ENCODE measurements at places on chromosomes 7 and 10.

DNA sequence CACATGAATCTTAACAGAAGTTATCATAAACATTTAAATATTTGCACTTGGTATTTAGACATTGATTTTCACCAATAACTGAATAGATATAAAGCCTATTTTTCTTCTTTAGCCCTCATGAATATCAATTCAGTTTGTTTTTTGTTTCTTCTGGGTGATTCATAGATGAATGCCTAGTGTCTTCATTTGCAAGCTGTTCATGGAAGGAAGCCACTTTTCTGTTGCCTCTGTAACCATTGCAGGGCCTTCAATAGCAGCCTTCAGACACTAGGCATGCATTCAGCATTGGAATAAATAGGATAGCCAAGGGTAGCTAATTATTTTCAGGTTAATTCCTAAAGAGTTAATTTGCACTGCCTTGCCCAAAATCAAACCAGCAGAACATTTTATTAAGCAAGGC lies 375.3 kb downstream of the DPP6 start:
- DNase-seq = no peak
- H3K36me3 ChIP-seq = no peaks in the 10 kb centered on the region
- no peak overlapping the region for H3K4me3 ChIP-seq
- H3K27ac ChIP-seq = no peak overlapping the region

DNA sequence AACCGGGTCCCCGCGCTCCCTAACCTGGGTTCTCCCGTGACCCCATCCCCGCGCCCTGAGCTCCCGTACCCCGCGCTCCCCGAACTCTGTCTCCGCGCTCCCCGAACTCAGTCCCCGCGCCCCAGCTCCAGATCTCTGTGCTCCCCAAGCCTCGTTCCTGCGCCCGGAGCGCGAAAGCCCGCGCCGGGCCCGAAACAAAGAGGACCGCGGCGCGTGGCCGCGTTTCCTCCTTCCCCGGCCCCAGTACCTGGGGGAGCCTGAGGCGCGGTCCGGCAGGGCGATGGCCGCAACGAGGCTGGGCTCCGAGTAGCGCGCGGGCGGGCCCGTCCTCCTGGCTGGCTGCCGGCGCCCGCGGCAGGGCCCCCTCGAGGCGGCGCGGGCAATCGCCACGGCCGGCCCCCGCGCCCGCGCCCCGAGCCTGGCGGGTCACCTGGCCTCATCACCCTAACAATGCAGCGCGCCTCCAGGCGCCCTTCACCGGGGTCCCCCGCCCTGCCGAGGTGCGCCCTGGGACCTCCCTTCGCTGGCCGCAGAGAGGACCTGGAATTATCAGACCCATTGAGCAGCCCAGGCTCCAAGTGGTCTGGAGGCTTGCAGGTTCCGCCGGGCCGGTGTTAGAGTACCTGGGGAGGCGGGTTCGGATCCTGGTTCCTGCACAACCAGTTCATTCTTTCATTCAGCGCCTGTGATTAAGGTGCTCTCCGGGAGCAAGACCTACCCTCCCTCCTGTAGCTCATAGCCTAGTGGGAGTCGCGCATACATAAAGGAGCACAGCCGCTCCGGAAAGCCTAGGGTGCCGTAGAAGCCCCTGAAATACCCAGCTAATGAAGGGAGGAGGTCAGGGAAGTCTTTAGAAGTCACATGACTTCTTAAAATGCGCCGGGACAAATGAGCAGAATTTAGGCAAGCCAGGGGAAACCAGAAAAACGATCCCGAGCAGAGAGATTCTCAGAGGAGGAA lies at the start of gene TNS3:
TSS of gene TNS3 (minus strand) at position 308 of the 960 bp plus-strand sequence. CDS start 142,475 bp downstream, outside the sequence.
- no peaks in the 10 kb centered on the region for H3K36me3 ChIP-seq
- peak; percentile 73 for DNase-seq
- H3K27ac ChIP-seq = peak within 1 kb of the TSS; percentile 88
- peaks cover 58% of the 10 kb centered on the region for H3K4me1 ChIP-seq
- H3K27me3 ChIP-seq = no peaks in the 10 kb centered on the region

DNA sequence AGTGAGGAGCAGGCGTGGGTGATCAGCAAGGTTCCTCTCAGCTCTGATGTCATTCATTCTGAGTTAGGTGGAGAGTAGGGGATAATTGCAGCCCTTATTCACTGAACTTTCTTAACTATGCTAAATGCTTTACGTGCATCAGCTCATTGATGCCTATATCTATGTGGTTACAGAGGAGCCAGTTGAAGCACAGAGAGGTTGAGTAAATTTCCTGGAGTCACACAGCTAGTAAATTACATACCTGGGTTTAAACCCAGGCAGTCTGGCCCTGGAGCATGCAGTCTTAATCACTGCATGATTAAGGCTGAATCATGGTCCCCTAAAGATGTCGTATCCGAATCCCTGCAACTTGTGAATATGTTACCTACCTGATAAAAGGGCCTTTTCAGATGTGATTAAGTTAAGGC lies 99.6 kb downstream of the GRK5 start:
- H3K36me3 ChIP-seq = no peaks in the 10 kb centered on the region
- no peaks in the 10 kb centered on the region for H3K27me3 ChIP-seq
- no peak overlapping the region for H3K4me3 ChIP-seq
- peak overlapping the region; percentile 85 for H3K27ac ChIP-seq
- H3K4me1 ChIP-seq = peaks cover 80% of the 10 kb centered on the region
- no peak for DNase-seq

GRCh38 chr10:132947843-132948242 lies 5.5 kb upstream of the CFAP46 start:
- H3K4me1 ChIP-seq = no peaks in the 10 kb centered on the region
- H3K36me3 ChIP-seq = no peaks in the 10 kb centered on the region
- H3K27ac ChIP-seq = no peak overlapping the region
- H3K27me3 ChIP-seq = no peaks in the 10 kb centered on the region

GRCh38 chr10:58791137-58791536 lies 278.5 kb downstream of the BICC1 start:
- H3K36me3 ChIP-seq = no peaks in the 10 kb centered on the region
- peak overlapping the region; percentile 48 for H3K27ac ChIP-seq
- DNase-seq = no peak
- no peaks in the 10 kb centered on the region for H3K4me1 ChIP-seq
- no peaks in the 10 kb centered on the region for H3K27me3 ChIP-seq
- H3K4me3 ChIP-seq = no peak overlapping the region

- no peaks in the 10 kb centered on the region for H3K36me3 ChIP-seq
- H3K4me3 ChIP-seq = no peak overlapping the region
- no peaks in the 10 kb centered on the region for H3K27me3 ChIP-seq
- no peak for DNase-seq
- H3K4me1 ChIP-seq = no peaks in the 10 kb centered on the region
Observed at GRCh38 chr7:26618449-26618848, 245.9 kb downstream of the SKAP2 start.

- no peaks in the 10 kb centered on the region for H3K27me3 ChIP-seq
- H3K36me3 ChIP-seq = no peaks in the 10 kb centered on the region
- DNase-seq = no peak
- no peaks in the 10 kb centered on the region for H3K4me1 ChIP-seq
- no peak overlapping the region for H3K4me3 ChIP-seq
Observed at GRCh38 chr10:8138471-8138870, 84.0 kb downstream of the GATA3 start.

DNA sequence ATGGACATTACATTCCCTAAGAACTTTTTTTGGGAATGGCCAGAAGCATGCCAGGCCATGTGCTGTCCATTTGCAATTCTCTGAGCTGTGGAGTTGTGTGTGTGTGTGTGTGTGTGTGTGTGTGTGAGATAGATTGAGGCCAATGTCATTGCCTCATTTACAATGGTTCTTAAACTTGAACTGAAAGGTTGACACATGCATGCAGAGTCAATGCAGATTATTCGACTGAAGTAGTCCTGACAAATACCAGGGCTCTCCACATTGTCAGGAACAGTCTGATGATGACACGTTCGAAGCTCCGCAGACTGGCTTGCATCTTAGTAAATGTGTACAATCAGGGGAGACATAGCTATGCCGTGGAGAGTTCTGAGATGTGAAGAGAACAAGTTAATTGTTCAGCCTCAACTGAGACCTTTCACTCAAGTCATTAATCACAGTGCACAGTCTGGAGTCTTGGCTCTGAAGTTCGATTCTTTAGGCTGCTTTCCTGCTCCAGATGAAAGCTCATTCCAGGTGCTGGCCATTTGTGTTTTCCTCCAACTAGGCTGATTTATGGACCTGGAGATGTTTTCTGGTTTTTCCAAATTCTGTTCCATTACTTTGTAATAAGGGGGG lies 921.9 kb downstream of the LRMDA start:
- H3K27me3 ChIP-seq = no peaks in the 10 kb centered on the region
- no peaks in the 10 kb centered on the region for H3K36me3 ChIP-seq

GRCh38 chr7:18053177-18053928 lies 25.7 kb upstream of the PRPS1L1 start:
- H3K4me3 ChIP-seq = no peak overlapping the region
- no peaks in the 10 kb centered on the region for H3K27me3 ChIP-seq
- no peaks in the 10 kb centered on the region for H3K4me1 ChIP-seq
- H3K27ac ChIP-seq = no peak overlapping the region
- H3K36me3 ChIP-seq = no peaks in the 10 kb centered on the region

DNA sequence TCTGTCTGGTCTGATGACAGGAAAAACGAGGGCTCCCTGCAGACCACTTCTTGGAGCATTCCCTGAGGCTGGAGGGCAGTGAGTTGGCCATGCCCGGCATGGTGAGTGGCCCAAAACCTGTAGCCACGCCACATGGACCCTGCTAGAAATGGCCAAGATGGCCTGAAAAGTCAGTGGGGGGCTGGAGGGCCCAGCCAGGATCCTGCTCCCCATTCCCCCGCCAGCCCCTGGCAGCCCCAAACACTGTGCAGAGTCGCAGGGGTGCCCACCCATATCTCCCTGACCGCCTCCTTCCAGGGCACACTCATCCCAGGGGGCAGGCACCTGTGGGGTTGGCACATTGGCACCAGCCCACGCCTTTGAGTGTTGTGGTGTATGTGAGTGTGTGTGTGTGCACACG lies 18.7 kb upstream of the PPP2R2D start:
- no peaks in the 10 kb centered on the region for H3K27me3 ChIP-seq
- H3K27ac ChIP-seq = no peak overlapping the region
- no peak for DNase-seq
- no peaks in the 10 kb centered on the region for H3K4me1 ChIP-seq
- H3K4me3 ChIP-seq = no peak overlapping the region

GRCh38 chr7:36639826-36640225 lies 84.5 kb downstream of the AOAH start:
- no peak for DNase-seq
- H3K4me3 ChIP-seq = no peak overlapping the region
- H3K27ac ChIP-seq = no peak overlapping the region
- no peaks in the 10 kb centered on the region for H3K27me3 ChIP-seq

DNA sequence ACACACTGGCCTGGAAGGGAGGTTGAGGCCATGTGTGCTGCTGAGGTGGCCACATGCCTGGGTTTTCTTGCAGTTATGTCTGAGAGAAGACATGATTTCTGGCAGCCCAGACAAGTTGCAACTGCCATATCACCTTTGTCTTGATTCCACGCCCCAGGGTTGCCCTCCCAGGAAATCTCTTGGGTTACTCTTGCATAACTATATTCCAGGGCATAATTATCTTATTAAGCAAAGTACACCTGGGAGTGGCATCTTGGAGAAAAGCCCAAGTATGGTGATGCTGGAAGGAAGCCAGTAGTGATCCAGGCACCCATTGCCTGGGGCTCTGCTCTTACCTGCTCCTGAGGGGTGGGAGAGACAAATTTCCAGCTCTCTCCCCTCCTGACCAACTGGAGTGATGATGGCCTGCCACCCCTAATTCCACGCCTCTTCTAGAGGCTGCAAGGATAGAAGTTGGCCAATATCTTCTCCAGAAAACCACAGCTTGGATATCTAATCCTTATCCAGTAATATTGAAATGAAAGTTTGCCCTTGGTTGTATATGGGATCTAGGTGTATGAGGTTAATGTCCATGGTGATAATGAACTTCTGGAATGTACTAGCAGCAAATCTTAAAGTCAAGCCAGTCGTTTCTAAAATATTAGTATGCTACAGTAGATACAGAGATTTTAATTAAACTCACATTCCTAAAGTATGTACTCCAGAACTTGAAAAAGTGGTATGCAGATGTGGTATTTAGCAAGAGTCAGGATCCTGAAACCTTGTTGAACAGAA lies 5.0 kb downstream of the AKR1B10 start:
- H3K27ac ChIP-seq = no peak overlapping the region
- DNase-seq = no peak
- no peaks in the 10 kb centered on the region for H3K27me3 ChIP-seq
- H3K4me1 ChIP-seq = no peaks in the 10 kb centered on the region
- H3K36me3 ChIP-seq = no peaks in the 10 kb centered on the region
- no peak overlapping the region for H3K4me3 ChIP-seq

DNA sequence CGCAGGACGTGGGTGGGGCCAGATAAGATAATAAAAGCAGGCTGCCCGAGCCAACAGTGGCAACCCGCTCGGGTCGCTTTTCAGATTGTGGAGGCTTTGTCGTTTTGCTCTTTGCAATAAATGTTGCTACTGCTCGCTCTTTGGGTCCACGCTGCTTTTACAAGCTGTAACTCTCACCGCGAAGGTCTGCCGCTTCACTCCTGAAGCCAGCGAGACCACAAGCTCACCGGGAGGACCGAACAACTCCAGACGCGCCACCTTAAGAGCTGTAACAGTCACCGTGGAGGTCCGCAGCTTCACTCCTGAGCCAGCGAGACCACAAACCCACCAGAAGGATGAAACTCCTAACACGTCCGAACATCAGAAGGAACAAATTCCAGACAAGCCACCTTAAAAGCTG lies 286.6 kb upstream of the MAGI2 start:
- no peaks in the 10 kb centered on the region for H3K4me1 ChIP-seq
- no peaks in the 10 kb centered on the region for H3K36me3 ChIP-seq
- no peaks in the 10 kb centered on the region for H3K27me3 ChIP-seq
- DNase-seq = no peak
- H3K27ac ChIP-seq = no peak overlapping the region

DNA sequence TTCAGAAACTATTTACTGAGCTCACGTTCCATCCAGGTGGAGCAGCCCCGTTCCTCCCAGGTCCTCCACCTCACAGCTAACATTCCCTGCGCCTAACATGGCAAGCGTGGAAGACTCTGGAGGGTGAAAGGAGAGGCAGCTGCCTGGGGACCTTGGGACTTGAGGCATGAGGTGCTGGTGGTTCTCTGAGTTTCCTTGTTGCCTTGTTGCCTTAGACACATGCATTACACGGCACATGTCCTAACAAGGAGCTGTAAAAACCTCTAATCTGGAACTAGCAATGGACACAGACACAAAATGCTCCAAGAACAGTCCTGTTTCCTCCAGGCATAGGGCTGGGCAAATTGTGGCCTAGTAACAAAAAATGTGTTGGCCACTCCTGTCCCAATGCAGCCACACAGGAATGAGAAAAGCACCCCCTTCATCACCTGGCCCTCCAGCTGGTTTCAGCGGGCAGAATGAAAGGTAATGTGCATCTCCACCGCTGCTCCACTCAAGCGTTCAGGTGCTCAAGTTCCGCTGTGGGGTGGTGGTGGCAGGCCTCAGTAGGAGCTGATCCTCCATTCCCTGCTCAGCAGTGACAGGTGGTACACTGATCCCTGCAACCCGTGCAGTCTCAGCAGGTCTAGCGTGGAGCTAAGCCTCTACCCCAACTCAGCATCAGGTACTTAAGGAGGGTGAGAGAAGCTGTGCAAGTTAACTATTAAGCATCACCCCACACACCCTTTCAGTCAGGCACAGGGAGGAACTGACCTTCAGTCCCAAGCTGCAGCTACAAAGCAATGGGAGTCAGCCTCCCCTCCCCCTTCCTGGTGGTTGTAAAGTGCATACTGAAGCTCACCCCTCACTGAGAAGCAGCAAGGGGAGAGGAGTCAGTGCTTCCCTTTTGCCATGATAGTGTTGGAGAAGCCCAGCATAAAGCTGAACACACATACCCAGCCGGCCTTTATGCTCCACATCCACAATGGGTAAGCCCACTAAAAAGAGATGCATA lies 382.8 kb downstream of the SDK1 start:
- H3K4me3 ChIP-seq = no peak overlapping the region
- no peaks in the 10 kb centered on the region for H3K4me1 ChIP-seq
- H3K27me3 ChIP-seq = no peaks in the 10 kb centered on the region
- H3K27ac ChIP-seq = no peak overlapping the region
